Stimulated activated CD8-positive, alpha-beta memory T cell treated with anti-CD3 and anti-CD28 coated beads, Interleukin-7, amount 100 ng/mL, for 4 hours (primary cell): ENCODE measurements at places on chromosomes 2 and 18.

- DNase-seq: no peak
These were observed 42.0 kb upstream of the CCDC150 start for GRCh38 chr2:196597531-196597930.

DNA sequence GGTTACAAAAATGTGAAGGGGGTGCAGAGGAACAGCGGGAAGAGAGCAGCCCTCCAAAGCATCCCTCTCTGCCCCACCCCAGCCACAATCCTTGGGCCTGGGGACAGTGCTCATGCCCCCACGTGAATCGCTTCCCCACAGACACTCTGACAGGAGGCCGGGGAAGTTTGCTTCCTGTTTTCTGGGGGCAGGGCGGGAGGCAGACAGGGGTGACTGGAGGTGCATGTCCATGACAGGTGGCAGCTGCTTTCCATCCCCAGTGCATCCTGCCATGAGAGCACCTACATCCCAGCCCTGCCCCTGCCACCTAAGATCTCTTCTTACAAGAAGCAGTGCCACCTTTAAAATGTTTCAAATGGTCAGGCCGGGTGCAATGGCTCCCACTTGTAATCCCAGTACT is 47.2 kb upstream of the UBE2F start:
- no peak for DNase-seq

GRCh38 chr2:72723769-72724370 is 102.0 kb downstream of the EXOC6B start:
- DNase-seq: no peak

- no peak for DNase-seq
These were observed 122.3 kb downstream of the GLI2 start for GRCh38 chr2:120857931-120858330.

GRCh38 chr2:101386599-101387150 is 628 bp downstream of the CREG2 start:
- DNase-seq: no peak
